ENCODE measurements at places on chromosomes 12 and 14. TPM values are rescaled to one million over a fixed set of nuclear protein-coding genes. Genes with fewer than 3 reads are reported as not detected.
A peak's percentile ranks its signal among the peaks of the same experiment; 100 is the strongest.

The GALNT8 gene
- 0.94 TPM for total RNA-seq

The POTEM gene
- total RNA-seq, result not detected

DNA sequence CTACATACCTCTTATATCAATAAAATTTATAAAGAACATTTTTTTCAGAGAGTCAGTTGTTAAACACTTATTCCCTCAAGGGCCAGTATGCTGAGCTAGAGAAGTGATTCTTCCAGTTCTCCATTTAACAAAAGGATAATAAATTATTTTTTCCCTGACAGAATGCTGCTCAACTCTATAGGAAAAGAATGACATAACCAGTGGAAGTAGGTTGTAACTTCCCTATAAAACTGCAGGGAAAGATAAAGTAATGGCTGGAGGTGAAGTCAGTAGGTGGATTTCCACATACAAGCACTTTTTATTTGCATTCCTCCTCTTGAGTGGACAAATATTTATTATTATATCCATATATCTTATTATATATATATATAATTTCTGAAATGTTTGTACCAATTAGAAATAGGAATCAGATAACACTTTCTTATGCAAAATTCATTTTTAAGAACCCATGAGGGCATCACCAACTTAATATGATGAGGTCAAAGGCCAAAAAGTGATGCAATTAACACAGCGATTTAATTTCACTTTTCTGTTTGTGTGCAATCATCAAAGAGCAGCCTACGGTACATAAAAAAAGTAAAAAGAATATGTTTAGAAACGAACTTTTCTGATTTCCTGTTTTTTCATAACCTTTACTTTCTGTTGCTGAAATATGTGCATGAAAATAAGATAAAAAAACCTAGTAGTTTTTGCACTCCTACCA, 175.3 kb downstream of the PRKD1 start:
- no peak for DNase-seq
- H3K36me3 ChIP-seq, result no peaks in the 10 kb centered on the region
- H3K27me3 ChIP-seq, result no peaks in the 10 kb centered on the region
- no peak overlapping the region for H3K4me3 ChIP-seq

GRCh38 chr12:108143144-108143543, 14.1 kb downstream of the WSCD2 start:
- no peaks in the 10 kb centered on the region for H3K27me3 ChIP-seq
- H3K4me1 ChIP-seq, result no peaks in the 10 kb centered on the region
- DNase-seq, result no peak
- no peak overlapping the region for H3K4me3 ChIP-seq

DNA sequence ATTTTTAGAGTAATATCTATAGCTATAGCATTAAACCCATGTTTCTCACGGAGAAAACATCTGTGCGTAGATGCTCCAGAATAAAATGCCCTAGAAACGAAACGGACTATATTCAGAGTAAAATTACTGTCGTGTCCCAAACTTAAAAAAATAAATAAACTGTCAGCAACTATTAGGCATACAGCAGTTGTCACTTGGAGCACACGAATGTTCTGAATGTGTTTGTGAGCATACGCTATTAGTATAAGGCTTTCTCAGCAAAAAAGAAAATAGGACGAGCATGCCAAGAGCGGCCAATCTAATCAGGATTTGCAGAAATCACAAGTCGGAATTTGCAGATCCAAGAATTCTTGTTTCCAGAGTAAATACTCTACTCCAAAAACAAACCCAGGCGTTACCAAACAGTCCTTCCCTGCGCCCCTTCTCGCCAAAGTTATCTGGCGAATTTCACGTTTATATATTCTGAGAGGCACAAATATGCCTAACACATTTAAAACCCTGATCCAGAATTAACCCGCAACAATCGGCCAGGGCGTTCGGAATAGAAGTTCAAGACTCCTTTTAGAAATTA, 836 bp downstream of the PTPN21 start:
- DNase-seq, result no peak
- peaks cover 13% of the 10 kb centered on the region for H3K36me3 ChIP-seq
- peaks cover 13% of the 10 kb centered on the region for H3K4me1 ChIP-seq
- peak overlapping the region; percentile 92 for H3K27ac ChIP-seq
- peak overlapping the region; percentile 83 for H3K4me3 ChIP-seq

GRCh38 chr14:104865081-104865630, at the start of gene CEP170B:
CEP170B (plus strand) TSS chr14:104865268; CDS start chr14:104868451, 3,183 bp downstream.
- DNase-seq, result no peak
- peaks cover 8% of the 10 kb centered on the region for H3K36me3 ChIP-seq
- no peaks in the 10 kb centered on the region for H3K27me3 ChIP-seq
- peaks cover 19% of the 10 kb centered on the region for H3K4me1 ChIP-seq

- H3K27ac ChIP-seq, result no peak overlapping the region
- no peak overlapping the region for H3K4me3 ChIP-seq
- no peak for DNase-seq
- H3K27me3 ChIP-seq, result no peaks in the 10 kb centered on the region
- no peaks in the 10 kb centered on the region for H3K4me1 ChIP-seq
Measured at GRCh38 chr12:103269946-103270345, 225.8 kb downstream of the C12orf42 start.

The AJUBA gene
- 13.0 TPM for total RNA-seq

DNA sequence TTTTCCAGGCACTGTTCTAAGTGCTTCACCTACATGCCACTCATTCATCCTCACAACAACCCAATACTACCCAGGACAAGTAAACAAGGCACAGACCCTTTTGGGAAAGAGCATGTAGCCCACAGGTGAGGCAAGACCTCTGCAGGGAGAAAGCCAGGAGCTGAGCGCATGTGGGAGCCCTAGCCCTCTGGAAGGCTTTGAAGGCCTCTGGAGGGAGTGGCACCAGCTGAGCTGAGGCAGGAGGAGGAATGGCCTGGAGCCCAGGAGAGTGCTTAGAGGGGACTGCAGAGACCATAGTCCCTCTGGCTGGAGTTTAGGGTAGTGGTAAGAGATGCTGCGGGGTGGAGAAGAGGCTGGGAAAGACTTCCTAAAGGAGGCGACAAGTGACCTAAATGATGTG, 516.5 kb downstream of the FUT8 start:
- no peaks in the 10 kb centered on the region for H3K36me3 ChIP-seq
- no peaks in the 10 kb centered on the region for H3K27me3 ChIP-seq
- no peaks in the 10 kb centered on the region for H3K4me1 ChIP-seq

Measured in heart left ventricle (tissue), 16 donors.